ENCODE measurements at places on chromosomes 2 and 18. TPM values are rescaled to one million over a fixed set of nuclear protein-coding genes. Genes with fewer than 3 reads are reported as not detected.

DNA sequence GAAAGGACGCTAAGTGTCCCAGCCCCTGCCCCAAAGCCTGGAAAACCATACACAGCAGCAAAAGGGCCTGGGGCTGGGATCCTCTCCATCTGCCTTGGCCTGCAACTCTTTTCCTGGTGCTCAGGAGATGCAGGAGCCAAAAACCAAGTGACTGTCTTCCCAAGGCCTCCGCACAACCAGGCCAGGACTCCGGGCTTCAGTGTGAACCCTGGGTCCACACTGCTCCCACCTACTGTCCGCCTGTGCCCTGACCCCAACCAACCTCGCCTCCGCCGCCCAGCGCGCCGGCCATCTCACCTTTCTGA lies 1.1 kb downstream of the FEV start:
- no peak for DNase-seq

DNA sequence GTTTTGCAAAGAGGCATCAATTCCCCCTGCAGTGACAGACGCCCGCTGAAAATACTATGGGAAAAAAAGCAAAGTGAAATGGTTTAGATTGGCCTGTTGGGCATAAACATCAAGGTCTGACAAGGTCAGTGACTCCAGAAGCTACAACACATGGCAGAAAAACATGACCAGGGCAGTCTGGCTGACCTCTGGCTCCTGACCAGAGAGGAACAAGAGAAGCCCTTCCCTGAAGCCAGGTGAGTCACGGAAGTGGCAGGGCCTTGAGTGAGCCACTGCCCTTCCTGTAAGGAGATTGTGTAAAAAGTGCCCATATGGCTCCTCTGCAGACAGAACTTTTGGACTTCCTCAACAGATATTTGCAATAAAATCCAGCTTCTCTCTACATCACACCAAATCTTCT lies 72.0 kb downstream of the DNER start:
- no peak for DNase-seq

The IL36A gene
- not detected for total RNA-seq

GRCh38 chr2:8622199-8622911 lies 59.5 kb upstream of the ID2 start:
- no peak for DNase-seq

DNA sequence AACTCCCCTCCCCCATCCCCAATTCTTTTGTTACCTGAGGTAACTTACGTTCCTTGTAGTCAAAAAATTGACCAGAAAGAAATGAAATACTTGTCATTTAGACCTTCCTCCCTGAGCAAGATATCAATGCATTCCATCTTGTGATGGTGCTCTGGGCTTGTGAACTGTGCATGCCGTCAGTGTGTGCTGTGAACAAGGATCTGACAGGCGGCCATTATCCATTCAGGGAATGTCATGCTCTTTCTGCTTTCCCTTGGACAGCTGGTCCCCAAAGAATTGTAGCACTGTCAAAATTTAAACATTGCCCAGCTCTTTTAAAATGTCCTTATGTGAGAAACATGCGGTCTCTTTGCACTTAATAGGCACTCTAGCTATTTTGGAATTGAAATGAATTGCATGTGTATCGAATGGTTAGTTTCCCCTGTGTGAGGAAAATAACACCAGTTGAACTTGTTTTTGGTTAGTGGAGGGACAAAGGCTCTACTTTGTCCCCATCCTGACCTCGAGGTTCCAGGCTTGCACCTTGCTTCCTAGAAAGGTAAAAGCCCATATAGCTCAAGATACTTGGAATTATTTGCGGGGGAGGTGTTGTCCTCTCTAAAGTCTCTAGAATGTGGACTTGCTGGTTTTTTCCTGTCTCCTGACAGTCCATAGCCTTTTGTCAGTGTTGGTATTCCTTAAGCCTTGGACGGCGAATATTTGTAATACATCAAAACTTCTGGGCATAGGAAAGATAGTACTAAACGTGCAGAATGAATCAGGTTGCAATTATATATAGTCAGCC lies 350.9 kb downstream of the NUP35 start:
- DNase-seq, result no peak

The SNRNP27 gene
- 51.8 TPM for total RNA-seq

DNA sequence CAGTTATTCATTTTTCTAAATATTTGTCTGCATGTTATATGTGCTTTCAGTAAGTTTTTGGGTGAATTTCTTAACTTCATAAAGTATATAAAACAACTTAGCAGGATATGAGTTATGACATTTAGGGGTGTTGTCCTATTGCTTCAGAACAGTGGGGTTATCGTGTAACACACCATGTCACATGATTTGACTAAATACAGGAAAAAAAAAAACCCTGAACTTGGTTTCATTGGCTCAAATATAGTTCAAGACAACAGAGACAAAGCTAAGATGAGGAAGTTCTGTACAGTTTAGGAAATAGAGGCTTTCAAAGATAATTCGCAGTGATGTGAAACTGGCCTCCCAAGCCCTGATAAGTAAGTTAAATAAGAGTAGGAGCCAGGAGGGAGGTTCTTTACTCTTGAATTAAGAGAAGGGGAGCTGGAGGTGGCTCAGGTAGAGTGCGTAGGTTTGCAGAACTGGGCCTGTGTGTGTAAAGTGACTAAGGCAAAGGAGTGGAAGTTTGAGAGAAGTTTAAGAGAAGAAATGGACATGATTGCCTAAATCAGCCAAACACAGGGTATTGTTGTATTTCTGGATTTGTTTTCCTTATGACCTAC lies 53.9 kb downstream of the LIMS1 start:
- DNase-seq, result no peak

DNA sequence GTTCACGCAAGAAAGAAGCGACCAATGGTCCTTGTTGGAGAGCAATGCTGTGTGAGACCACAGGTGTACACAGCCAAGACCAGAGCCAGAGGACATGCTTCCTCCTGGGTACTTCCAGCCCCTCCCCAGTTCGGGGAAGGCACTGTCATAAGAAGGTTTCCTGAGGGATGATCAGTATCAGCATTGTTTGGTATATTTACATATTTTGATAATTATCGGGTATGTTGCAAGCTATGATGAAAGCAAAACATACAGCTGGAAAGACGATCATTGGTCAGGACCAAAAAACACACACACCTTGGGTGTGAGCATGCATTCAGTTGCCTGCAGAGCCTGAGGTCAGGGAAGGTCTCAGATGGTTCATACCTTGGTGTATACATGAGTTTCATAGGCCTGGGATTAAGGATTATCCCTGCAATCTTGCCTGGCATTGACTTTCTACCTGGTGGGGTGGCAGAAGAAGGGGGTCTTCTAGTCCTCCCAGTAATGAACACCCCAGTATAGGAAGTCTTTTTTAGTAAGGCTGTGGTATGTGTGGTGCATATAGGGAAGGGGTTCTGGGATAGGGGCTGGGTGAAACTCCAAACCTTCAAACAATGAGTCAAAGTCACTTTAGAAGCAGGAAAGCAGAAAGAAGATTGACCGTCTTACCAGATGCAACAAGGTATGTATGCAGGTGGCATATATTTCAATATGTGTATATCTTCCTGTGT lies 2.9 kb downstream of the SERPINB2 start:
- no peak for DNase-seq

The MYO3B gene
- total RNA-seq, result not detected

GRCh38 chr18:30775629-30776028 lies 266.9 kb downstream of the DSC3 start:
- DNase-seq, result no peak

- no peak for DNase-seq
These were observed 27.0 kb downstream of the SKA1 start for GRCh38 chr18:50401888-50402287.

DNA sequence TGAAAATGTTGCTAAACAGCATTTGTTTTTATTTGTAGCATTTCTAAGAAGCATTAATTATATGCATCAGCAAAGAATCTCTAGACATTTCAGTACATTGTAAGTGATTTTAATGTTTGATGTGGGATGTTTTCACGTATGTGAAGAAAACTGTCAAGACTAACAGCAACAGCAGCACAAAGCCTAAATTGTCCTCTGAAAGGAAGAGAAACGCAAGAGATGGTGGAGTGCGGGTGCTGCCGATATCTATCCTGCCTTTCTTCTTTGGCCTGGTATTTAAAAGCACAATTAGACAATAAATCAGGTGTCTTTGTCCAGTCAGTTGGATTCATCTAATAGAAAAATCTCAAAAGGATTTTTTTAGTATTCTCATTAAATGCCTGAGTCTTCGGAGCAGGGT lies 3.1 kb downstream of the TWIST2 start:
- no peak for DNase-seq

- no peak for DNase-seq
These were observed 45.8 kb downstream of the HS6ST1 start for GRCh38 chr2:128272601-128273468.

The TRPM8 gene
- total RNA-seq, result not detected

DNA sequence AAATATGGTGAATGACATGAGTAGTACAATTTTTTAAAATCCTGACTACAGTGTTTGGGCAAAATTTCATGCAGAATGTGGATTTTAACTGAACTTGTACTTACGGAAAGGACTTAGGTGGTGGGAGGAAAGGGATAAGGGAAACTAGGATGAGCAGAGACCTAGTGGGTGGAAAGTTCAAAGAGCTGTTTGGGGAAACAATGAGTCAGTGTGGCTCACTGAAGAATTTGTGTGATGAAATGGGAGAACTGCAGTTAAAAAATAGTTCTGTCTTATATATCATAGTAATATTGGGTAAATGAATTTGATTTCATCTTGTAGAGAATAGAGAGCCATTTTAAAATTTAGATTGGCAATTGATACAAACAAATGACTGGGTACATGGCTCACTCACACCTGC lies 220.1 kb upstream of the CTAGE1 start:
- DNase-seq, result no peak

DNA sequence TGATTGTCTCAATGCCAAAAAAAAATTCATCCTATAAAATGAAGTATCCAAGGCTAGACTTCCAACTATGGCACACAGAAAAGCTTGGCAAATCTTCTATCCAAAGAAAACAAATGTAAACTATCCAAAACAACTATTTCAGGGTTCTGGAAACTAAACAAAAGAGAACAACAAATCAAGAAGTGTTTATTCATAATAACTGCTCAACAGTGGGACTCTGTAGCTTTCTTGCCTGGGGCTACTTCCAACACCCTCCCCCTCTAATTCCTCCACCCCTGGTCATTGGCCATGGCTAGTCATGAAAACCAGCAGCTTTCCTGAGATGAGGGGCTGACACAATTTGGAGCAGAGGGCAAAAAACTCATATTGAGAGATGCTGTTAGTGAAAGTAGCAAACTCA lies 107.0 kb downstream of the EXOC6B start:
- no peak for DNase-seq

The EN1 gene
- not detected for total RNA-seq

DNA sequence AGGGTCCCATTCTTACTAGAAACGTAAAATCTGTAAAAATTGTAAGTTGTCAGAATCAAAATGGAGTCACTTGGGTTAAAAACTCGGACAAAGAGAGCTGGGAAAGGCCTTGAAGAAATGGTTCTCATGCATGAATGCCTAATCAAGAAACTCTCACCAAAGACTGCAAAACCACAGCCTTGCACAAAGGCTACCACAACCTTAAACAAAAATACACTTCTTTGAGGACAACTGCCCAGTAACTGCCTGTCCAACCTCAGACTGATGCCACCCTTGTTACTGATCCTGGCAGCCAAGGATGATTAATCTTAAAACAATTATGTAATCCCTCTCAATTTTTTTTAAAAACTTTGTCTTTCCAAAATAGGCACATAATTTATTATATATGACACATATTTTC lies 299.3 kb downstream of the CCDC85A start:
- no peak for DNase-seq

The IL1R1 gene
- total RNA-seq, result 59.8 TPM

The ARMC9 gene
- 178 TPM for total RNA-seq

Measured in osteocyte (in vitro differentiated cells).